Mesothelial cell of epicardium (in vitro differentiated cells): ENCODE measurements at places on chromosomes 7 and 10.

DNA sequence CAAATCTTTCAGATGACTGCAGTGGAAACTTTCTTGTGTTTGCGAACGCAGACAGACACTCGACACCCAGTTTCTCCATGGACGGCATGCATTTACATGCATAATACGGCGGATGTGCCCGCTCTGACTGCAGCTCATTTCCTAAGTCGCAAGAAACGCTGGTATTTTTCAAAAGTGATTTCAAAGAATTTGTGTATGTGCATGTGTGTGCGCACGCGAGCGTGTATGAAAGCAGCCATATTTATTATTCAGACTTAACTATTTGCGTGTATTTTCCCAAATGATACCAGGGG, 436.5 kb upstream of the MGMT start:
- H3K27ac ChIP-seq, result no peak overlapping the region
- no peak for DNase-seq
- H3K4me3 ChIP-seq, result no peak overlapping the region

- H3K27ac ChIP-seq, result no peak overlapping the region
- H3K4me1 ChIP-seq, result peaks cover 22% of the 10 kb centered on the region
- no peaks in the 10 kb centered on the region for H3K27me3 ChIP-seq
- H3K4me3 ChIP-seq, result no peak overlapping the region
Measured at GRCh38 chr7:113840954-113841353, 77.9 kb downstream of the PPP1R3A start.

DNA sequence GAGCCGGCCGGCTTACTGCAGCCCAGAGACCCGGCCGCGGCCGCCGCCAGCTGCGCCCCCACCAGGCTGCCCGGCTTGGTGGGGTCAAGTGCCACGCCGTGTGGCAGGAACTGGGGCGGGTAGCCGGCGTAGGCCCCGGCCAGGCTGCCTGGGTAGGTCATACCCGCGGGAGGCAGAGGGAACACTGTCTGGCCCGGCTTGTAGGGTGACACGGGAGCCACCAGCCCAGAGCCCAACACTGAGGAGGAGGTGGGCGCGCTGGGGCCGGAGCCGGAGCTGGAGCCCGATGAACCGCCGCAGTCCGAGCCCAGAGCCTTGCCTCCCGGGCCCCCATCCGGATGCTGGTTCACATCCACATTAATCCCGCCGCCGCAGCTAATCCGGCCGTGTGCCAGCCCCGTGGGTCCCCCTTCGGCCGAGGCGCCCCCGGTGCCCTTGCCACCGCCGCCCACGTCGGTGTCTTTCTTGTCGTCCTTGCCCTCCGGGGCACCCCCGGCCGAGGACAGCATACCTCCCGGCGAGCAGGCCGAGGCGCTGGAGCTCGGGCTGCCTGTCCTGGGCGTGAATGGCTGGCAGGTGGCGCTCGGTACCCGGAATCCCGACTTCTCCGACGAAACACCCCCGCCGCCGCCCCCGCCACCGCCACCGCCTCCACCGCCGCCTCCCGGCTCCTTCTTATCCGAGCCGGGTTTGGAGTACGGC, 2.0 kb downstream of the ZNF503 start:
- H3K27ac ChIP-seq, result no peak overlapping the region
- peaks cover 4% of the 10 kb centered on the region for H3K27me3 ChIP-seq
- peaks cover 6% of the 10 kb centered on the region for H3K36me3 ChIP-seq
- H3K4me3 ChIP-seq, result peak overlapping the region; percentile 80
- peak; percentile 80 for DNase-seq
- peaks cover 28% of the 10 kb centered on the region for H3K4me1 ChIP-seq

DNA sequence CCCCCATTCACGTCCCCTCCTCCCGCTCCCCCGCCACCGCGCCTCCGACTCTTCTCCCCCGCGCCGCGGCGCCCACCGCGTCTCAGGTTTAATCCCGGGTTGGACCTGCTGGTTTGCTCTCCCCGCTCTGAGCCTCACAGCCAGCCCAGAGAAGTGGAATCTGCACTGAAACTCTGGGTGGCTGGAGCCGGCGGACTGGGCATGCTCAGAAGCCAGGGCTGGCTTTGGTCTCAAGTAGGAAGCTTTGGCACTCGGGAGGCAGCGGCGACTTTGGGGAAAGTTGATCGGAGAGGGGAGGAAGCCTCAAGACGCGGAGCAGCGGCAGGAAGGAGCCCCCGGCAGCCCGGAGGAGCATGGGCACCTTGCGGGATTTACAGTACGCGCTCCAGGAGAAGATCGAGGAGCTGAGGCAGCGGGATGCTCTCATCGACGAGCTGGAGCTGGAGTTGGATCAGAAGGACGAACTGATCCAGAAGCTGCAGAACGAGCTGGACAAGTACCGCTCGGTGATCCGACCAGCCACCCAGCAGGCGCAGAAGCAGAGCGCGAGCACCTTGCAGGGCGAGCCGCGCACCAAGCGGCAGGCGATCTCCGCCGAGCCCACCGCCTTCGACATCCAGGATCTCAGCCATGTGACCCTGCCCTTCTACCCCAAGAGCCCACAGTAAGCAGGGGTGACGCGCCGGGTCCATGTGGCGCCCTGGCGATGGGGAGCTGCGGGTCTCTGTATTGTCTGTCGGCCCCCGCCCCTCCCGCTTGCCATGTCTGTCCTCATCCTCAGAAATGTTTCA, at the start of gene PRKG1:
Gene PRKG1 (plus strand): TSS at position 250 of the 791 bp plus-strand sequence.
- H3K4me1 ChIP-seq, result peaks cover 40% of the 10 kb centered on the region
- peak within 1 kb of the TSS; percentile 97 for H3K27ac ChIP-seq
- H3K4me3 ChIP-seq, result peak within 1 kb of the TSS; percentile 90
- H3K36me3 ChIP-seq, result no peaks in the 10 kb centered on the region

DNA sequence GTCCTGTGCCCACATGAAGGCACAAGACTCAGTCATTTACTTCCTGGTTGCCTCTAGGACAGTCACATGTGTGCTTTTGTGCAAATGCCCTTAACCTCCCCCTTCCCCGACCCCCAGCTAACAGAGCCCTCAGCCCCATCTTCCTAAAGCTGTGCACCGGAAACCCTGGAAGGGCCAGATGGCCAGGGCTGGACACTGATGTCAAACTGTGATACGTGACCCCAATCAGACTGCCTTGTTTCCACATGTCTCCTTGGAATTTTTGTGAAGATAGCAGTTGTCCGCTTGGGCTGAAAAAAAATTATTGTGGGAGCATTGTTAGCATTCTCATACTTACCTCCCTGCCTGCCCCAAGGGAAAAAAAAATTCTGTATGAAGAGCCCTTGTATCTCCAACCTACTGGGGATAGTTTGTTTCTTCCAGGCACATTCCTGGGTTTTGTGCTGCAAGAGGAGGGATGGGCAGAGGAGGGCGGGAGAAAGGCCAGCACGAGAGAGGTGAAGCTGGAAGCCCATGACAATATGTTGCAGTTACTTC, 17.0 kb upstream of the ADAM12 start:
- H3K27ac ChIP-seq, result no peak overlapping the region
- no peak for DNase-seq
- H3K4me1 ChIP-seq, result peaks cover 28% of the 10 kb centered on the region
- no peak overlapping the region for H3K4me3 ChIP-seq
- peaks cover 4% of the 10 kb centered on the region for H3K27me3 ChIP-seq
